ENCODE measurements at places on chromosomes 4 and X. TPM values are rescaled to one million over a fixed set of nuclear protein-coding genes. Genes with fewer than 3 reads are reported as not detected.

Gene GAGE12J
- not detected for polyA plus RNA-seq

Gene MAGEC1
- polyA plus RNA-seq, result not detected

Gene KCNE5
- not detected for polyA plus RNA-seq

- DNase-seq, result no peak
These were observed 274.6 kb upstream of the GALNTL6 start for GRCh38 chr4:171538601-171539100.

DNA sequence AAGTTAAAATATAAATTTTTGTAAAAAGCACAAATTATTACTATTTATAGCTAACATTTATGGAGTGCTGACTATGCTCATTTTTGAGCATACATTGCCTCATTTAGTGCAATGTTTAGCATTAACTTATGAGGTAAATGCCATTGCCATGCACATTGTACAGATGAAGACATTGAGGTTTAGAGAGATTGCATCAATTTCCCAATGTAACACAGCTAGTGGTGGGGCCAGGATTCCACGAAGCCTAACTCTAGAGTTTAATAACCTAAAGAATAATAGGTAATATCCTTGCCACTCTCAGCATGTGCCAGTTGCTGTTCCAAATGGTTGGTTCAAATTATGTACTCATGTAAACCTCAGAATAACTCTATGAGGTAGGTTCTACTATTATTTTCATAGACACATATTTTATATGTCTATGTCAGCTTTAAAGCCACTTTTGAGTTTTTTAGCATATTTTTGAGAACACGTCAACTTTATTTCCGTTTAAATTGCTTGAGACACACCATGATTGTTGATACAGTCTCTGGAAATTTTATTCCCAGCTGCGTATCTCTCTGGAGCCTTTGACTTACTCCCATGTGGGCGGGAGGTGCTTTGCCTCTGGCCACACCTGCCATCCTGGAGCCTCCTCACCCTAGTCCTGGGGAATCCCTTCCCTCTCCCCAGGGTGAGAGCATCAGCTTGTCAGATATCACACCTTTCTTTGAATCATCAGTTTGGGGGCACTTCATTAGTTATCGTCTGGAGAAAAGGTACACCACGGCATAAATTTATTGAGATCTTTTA is 10.8 kb upstream of the ADH1A start:
- DNase-seq, result no peak

GRCh38 chrX:139224953-139225665 is 305.4 kb upstream of the F9 start:
- no peak for DNase-seq

DNA sequence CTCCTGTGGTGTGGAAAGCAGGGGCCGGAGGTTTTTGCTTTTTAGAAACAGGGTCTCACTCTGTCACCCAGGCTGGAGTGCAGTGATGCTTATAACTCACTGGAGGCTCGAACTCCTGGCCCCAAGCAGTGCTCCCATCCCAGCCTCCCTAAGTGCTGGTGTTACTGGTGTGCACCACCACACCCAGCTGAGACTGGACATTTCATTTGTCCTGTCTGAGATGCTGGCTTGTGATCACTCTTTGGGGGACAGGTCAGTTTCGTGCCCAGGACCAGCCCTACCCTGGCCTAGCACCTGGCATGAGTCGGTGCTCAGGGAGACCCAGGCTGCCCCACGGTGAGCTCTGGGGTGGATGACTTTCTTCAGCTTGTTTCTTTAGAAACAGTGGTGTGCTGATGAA is 11.3 kb downstream of the PSAPL1 start:
- peak; percentile 21 for DNase-seq

DNA sequence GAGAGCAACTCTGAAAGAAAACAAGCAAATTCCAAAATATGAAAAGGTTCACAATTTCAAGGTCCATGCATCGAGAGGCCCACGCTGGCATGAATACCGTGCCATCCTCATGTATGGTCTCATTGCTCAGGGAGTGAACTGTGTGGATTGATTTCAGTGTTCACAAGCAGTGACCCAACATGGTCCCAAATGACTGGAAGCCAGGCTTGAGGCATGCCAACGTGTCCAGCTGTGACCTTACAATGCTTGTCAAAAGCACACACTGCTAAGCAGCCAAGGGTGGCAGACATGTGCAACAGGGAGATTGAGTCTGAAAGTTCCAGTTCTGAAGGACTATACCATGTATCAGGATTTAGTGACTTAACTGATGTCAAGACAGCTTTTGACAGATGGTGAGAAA is 58.7 kb upstream of the CLDN24 start:
- no peak for DNase-seq

DNA sequence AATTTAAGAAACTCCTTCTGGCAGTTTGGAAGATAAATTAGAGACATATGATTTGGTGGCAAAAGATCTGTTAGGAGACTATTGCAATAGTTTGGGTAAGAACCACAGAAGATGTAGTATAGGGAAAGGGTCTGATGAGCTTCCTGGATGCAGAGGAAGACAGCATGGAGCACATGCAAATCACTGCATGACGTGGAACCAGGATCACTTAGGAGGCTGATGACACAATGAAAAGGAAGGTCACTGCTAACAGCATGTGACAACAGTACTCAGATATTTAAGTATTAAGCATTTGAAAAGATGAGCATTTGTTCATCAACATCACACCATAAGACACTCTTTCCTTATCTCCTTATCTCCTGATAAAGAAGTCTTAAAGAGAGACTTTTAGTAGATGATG is 167.8 kb upstream of the LDB2 start:
- DNase-seq, result no peak

- no peak for DNase-seq
These were observed 239.7 kb upstream of the NOCT start for GRCh38 chr4:138775890-138776289.
